Stimulated activated CD8-positive, alpha-beta memory T cell treated with anti-CD3 and anti-CD28 coated beads, Interleukin-7, amount 100 ng/mL, for 1 hour (primary cell): ENCODE measurements at places on chromosomes 4 and X.

DNA sequence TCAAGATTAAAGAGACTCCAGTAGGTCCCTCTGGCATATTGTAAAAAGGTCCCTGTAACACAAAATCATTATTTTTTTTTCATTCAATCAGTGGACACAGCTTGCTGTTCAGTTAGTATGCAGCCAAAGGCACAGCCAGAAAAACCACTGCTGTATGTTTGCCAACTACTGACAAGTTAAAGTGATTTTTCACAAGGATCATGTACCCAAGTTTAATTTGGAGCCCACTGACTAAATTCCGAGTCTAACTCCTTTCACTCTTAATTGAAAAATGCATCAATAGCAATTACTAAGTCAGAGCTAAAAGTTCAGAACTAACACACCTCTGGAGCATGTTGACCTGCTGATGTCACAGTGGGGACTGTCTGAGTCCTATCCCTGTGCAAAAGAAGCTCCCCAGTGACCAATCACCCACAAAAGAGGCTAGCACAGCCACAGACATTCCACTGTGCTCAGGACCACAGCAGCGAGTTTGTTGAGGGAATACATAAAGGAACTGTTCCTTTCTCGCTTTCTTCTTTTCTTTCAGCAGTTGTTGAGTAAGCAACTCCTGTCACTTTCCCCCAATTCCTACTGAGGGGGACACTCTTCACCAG, 60.4 kb downstream of the STX18 start:
- DNase-seq, result no peak

GRCh38 chr4:56130606-56131155, 181.9 kb downstream of the CEP135 start:
- no peak for DNase-seq

GRCh38 chrX:30955687-30956086, 66.6 kb upstream of the TAB3 start:
- no peak for DNase-seq

DNA sequence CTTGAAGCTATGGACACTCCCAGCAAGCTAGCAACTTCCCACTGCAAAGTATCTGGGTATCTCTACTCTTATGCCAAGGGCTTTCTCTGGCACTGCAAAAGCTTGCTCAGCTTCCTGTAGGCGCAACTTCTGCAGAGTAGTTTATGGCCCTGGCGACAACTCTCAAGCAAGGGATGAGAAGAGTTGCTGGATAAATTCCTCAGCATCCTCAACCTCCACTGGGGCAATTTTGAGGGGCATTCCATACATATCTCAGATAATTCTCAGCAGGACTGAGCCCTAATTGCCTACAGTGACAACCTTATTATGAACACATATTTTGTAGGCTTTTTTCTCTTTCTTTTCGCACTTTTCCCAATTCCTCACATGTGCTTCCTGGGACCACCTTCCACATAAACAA, 31.2 kb upstream of the TAB3 start:
- no peak for DNase-seq

- no peak for DNase-seq
These were observed 44.0 kb downstream of the ZNF518B start for GRCh38 chr4:10413177-10413576.

GRCh38 chrX:125289920-125290319, 29.8 kb upstream of the TEX13C start:
- no peak for DNase-seq

DNA sequence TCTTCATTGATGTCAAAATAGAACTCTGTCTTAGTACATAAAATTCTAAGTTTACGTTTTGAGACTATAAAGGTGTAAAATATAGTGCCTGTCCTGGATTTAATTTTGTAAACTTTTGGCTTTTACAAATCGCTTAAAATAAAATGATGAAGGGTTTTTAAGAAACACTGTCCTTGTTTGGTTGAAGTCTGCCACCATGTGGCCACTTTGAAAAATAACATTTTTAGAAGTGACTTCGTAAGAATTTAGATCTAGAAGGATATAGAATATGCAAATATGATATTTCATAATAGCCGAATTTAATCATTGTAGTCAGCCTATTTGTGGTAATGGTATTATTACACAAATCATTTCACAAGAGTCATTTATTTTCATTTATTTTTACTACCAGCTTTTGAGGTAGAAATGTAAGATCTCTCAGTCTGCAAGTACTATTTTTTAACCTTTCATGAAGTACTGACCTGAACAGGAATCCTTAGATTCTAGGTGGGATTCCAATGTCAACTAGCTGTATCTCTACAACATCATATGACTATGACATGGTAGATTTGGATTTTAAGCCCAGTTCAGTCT, 31.0 kb upstream of the FAT4 start:
- no peak for DNase-seq
